ENCODE measurements at places on chromosomes 11 and 22. TPM values are rescaled to one million over a fixed set of nuclear protein-coding genes. Genes with fewer than 3 reads are reported as not detected.

Gene FANCF
- total RNA-seq = 10.0 TPM

Gene POTEH
- total RNA-seq = not detected

Gene OR56A1
- total RNA-seq = not detected

Gene SCT
- total RNA-seq = not detected

Gene HMOX1
- 40.1 TPM for total RNA-seq

Gene TIMP3
- total RNA-seq = 523 TPM

Gene GAB4
- not detected for total RNA-seq
